ENCODE measurements at places on chromosomes 13 and 19.
A peak's percentile ranks its signal among the peaks of the same experiment; 100 is the strongest.

DNA sequence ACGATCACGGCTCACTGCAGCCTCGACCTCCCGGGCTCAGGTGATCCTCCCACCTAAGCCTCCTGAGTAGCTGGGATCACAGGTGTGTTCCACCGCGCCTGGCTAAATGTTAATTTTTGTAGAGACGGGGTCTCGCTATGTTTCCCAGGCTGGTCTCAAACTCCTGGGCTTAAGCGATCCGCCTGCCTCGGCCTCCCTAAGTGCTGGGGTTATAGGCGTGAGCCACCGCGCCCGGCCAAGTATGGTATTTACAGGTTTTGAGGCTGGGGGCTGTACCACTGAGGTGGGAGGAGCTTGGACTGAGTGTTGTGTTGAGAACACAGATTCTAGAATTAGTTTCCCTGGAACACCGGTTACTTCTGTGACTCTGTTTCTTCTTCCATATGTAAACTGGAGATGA, 452 bp upstream of the PPM1N start:
- DNase-seq: no peak

- DNase-seq: no peak
These were observed 106.6 kb downstream of the RAB20 start for GRCh38 chr13:110454956-110455355.

DNA sequence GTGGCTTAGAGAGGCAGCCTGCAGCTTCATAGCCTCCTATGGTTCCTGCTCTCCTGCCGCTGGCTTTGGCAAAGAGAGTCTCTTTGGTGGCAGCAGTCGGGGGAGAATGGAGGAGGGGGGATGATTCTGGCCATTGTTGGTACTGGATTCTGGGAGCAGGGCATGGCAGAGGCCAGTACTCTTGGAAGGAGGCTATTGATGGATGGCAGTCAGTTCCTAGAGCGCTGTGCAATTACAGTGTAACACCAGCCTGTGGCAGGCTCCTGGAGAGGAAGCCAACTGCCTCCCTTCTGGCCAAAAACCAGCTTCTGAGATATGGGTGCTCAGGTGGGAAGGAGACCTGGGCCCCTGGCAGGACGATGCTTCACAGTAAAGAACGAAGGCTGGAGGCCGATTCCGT, 47.9 kb upstream of the TMTC4 start:
- no peak for DNase-seq

DNA sequence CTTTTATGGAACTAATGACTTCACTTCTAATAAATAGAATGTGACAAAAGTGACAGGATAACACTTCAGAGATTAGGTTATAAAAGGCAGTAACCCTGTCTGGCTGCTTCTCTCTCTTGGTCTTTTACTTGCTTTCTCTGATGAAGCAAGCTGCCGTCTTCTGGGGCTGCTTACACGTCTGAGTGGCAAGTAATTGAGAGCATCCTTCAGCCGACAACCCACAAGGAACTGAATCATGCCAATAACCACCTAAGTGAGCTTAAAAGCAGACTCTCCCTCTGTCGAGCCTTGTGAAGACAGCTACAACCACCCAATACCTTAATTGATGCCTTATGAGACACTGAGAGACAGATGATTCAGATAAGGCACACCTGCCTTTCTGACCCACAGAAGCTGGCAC, 1091.2 kb downstream of the SLITRK1 start:
- DNase-seq: no peak

GRCh38 chr13:27137759-27138158, 33.9 kb downstream of the USP12 start:
- DNase-seq: no peak

DNA sequence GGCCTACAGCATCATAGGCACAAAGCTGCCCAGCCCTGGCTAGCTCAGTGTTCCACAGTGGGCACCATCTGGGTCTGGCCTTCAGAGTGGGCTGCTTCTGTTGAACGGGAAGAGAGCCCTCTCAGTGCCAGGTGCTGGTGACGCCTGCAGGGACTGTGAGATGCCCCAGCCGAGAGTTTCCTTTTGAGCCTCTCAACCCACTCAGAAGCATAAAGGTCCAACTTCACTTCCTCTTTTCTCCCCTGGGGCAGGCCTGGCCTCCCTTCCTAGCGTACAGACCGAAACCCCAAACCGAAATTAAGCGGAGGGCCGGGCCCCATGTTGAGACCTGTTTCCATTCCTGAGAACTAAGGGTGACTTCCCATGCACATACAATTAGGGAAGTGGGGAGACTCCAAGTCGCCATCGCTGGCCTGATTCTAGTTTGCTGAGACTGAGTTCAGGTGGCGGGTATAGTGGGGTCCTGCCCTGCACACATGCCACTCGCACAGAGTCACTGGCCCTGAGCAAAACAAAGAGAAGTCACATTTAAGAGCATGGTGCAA, 6.9 kb downstream of the RAB8A start:
- peak; percentile 39 for DNase-seq
